ENCODE measurements at places on chromosomes 6 and 20.
A peak's percentile ranks its signal among the peaks of the same experiment; 100 is the strongest.

GRCh38 chr20:33814238-33814712, 3.1 kb downstream of the CHMP4B start:
- DNase-seq, result peak; percentile 28

DNA sequence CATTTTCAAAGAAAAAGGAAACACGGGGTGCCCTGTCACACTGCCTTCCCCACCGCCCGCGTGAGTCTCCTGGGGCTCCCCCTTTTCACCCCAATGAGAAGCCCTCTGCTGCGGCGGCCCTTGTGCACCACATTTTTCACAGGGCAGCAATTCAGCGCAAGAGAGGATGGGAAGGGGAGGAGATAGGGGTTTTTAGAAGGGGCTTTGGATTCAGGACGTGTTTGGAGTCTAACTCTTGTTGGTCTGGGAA, 726 bp upstream of the ARFGEF3 start:
- no peak for DNase-seq

DNA sequence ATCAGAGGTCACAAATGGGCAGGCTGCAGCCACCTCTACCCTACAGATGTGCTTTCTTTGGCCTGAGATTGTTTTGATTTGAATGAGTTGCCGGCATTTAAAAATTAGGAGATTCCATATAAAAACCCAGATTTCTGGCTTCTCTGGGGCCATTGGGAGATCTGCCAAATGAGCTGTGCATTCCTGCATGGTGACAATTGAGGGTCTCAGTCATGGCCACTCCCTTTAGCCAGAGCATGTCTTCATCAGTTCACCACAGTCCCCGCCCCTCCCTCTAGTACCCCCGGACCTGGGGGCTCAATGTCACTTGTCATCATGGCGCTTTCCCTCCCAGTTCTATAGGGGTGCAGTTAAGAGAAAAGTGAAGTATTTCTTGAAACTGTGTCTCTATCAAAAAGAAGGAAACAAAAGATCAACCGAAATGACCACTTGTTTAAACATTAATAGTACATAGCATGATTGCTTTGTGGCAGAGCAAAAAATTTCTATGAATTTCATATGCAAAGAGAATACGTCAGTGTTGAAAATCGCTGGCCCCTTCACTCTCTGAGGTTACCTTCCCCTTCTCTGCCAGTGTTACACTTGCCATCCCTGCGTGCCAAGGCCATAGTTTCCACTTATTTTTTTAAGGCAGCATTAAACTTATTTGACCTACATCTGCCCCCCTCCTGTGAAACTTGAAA, 21.1 kb downstream of the EYA2 start:
- DNase-seq, result no peak

DNA sequence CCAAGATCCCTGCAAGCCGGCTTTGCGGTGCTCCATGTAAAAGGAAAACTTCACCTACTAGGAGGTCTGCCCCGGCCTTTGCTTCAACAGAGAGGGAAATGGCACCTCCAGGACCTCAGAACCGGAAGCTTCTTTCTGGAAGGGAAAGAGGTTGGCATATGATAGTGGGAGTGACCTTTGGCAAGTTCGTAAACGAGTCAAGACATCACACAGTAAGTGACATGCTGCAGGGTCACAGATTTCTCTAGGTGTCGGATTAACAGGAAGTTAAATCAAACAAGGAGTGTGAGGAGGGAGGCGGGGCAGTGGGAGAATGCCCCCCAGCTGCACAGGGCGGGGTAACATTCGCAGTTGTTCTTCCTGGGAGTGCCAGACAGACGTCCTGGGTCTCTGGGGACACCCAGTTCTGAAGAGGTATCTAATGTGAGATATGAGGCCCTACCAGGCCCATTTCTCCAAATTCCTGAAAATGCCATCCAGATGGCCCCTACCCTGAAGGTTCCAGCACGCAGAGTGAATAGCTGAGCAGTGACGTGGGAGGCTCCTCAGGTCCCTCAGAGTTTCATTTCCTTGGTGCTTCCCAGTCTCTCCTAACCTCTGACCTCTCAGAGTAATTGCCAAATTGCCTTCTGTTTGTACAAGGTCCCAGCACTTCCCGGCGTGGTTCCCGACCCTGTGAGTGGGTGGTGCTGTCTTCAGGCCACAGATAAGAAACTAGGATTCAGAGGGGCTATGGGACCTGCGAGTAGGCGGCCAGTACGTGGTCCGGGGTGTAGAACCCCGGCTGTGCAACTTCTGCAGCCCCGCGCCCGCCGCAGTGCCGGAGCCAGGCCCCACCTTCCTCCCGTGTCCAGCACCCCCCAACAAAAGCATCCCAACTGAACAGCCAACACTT, 1.9 kb downstream of the RRBP1 start:
- no peak for DNase-seq

GRCh38 chr6:134822920-134823709, 126.8 kb downstream of the ALDH8A1 start:
- peak; percentile 39 for DNase-seq

DNA sequence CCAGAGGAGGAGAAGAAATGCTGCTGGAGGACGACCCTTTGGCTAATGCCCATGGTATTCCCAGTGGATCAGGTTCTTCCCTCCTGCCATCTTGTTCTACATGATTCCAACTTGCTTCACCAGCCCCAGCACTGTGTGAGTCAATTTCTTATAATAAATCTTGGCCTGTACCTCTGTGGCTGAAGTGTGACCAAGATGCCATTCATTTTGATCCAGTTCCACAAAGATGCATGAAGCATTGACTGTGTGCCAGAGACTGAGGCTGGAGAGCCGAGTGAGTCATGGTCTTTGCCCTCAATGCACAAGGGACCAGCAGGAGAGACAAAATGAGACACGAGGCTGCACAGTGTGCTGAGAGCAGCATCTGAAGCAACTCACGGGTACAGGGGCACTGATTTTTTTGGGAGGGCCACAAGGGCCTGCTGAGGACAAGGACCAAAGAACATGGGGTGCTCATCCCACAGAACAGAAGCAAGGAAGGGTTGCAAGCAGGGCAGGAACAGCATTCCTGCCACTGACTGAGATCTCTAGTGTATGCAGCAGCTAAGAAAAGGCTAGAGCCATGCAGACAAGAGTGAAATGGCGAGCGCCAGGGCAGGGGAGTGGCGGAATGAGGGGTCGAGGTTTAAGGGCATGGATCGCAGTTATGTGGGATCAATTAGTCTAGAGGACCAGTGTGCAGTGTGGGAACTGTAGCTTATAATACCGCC, 207.0 kb downstream of the THBS2 start:
- DNase-seq, result no peak

DNA sequence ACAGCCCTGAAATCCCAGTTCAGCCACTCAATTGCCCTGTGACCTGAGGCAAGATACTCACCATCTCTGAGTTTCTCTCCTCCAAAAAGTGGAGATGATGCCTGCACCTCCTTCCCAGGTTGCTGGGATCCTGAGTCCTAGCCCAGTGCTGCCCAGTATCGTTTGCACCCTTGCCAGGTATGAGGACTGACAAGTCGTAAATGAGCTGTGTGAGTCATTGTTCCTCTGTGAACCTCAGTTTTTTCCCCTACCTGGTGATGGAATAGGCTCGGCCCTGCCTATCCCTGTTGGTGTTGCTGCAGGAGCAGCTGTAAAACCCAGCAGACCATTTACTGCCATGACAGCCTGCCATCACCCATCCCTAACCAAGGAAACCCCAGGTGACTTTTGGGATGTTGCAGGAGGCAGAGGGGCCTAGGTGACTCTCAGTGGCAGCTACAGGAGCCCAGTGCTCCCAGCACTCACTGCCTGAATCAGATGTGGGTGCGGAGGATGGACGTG, 229.3 kb downstream of the SYNDIG1 start:
- DNase-seq, result no peak

GRCh38 chr6:14841901-14842421, 403.9 kb upstream of the JARID2 start:
- DNase-seq, result no peak

- no peak for DNase-seq
Observed at GRCh38 chr20:38982291-38982690, 20.1 kb downstream of the DHX35 start.

DNA sequence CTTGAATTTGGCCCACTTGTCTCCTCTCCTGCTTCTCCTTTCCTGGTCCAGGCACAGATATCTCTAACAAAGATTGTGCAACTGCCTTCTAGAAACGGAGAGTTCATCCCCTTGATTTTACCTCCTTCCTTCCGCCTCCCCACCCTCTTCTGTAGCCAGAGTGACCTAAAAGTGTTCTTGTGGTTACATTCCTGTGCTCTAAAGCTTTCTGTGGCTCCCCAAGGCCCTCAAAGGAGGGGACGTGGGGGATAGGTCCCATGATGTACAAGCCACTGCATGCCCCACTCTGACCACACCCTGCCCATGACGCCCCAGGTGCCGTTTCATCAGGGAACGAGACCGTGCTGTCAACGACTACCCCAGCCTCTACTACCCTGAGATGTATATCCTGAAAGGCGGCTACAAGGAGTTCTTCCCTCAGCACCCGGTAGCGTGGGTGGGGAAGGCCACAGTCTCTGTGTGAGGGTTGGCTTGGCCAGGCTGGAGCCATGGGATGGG, 8.2 kb downstream of the CDC25B start:
- DNase-seq, result no peak

DNA sequence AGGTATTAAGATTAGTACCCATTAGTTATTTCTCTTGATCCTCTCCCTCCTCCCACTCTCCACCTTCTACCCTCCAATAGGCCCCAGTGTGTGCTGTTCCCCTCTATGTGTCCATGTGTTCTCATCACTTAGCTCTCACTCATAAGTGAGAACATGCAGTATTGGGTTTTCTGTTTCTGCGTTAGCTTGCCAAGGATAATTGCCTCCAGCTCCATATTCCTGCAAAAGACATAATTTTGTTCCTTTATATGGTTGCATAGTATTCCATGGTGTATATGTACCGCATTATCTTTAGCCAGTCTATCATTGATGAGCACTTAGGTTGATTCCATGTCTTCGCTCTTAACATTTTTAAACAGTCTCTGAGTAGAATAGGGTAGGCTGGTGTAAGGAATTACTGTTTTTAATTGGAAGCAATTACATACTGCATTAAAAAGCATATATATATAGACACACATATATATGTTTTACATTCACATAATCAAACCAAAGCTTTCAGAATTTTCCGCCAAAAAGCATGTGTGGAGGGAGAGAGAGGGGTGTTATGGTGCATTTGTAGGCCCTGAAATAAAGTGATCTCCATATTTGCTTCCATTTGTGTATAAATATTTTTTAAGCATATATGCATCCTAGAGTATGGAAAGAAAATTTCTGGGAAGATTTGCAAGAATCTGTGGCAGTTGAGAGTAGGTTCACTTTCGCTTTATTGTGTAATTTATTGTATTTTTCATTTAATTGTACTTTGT, 709 bp upstream of the ANKEF1 start:
- no peak for DNase-seq

- DNase-seq, result no peak
Observed at GRCh38 chr6:93266116-93266817, 153.1 kb downstream of the EPHA7 start.

DNA sequence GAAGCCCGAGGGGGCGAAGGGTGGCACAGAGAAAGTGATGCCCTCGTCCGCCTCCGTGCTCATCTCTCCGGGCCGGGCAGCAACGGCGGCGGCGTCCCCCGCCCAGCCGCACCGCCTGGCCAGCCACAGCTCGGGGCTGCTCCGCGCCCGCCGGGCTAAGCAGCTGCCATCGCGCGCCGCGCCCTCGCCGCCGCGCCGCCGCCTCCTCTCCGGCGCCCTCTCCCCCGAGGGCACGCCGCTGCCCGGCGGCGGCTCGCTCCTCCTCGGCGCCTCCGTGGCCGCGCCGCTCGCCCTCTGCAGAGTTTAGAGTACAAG, 225 bp downstream of the MAP3K5 start:
- no peak for DNase-seq

GRCh38 chr6:136568129-136568528, 17.9 kb upstream of the MAP7 start:
- no peak for DNase-seq

GRCh38 chr6:55023230-55023629, 151.1 kb upstream of the HCRTR2 start:
- no peak for DNase-seq

DNA sequence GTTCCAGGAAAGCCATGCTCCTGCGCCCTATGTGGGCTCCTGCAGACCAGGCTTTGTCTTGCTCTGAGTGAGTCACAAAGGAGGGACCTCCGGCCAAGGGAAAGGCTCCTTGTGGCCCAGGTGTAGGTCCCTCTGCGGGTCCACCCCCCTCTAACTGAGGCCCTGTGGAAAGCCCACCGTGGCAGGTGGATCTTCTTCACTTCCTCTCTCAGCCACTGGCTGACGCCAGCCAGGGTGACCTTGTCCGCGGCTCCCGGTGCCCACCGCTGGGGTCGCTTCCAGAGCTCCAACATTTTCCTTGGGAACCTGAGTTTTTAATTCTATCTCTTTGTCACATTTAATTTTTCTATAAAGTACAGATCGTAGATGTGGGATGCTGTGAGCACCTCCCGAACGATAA, 54.1 kb downstream of the SMOC2 start:
- no peak for DNase-seq

- no peak for DNase-seq
Observed at GRCh38 chr6:43891072-43891870, 121.3 kb downstream of the VEGFA start.

- peak; percentile 63 for DNase-seq
Observed at GRCh38 chr6:39865011-39865888, 69.0 kb downstream of the MOCS1 start.

DNA sequence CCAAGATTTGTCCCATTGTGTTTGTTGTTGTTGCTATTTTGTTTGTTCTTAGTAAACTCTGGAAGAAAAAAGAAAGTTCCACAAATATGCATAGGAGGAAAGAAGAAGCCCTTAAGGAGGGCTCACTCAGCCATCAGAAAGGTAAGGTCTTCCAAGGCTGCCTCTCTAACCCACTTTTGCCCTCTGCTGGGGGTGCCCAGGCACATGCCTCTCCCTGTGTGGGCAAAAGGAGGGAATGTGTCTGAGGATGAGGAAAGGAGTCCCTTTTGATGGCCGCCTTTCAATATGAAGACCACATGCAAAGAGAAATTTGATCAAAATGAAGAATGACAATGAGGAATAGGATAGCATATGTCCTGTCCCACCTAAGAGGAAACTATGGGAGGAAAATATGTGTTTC, 248.2 kb upstream of the POU3F2 start:
- DNase-seq, result no peak

DNA sequence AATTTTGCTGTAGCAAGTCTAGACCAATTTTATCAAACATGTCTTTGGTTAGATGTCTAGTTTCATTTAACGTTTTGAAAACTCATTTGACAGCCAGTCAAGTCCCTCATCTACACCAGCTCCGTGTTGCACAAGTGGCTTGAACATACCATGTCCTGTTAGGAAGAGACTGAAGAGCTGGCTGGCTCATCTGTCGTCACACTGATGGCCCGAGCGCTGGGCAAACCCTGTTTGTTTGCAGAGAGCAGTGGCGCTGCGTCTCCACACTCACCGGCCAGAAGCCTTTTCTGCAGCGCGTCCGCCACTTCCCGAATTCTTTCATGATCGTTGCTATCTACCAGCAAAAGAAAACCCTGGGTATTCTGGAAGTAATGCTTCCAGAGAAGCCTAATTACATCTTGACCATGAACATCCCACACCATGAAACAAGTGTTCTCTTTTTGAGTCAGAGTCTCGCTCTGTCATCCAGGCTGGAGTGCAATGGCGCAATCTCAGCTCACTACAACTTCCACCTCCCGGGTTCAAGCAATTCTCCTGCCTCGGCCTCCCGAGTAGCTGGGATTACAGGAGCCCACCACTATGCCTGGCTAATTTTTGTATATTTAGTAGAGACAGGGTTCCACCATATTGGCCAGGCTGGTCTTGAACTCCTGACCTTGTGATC, 10.7 kb upstream of the TCFL5 start:
- DNase-seq, result no peak

- DNase-seq, result no peak
Observed at GRCh38 chr6:77876300-77876699, 223.5 kb downstream of the MEI4 start.

All from CD4-positive, alpha-beta T cell treated with Interleukin-6 for 4 hours (primary cell).